Activated CD4-positive, alpha-beta T cell treated with anti-CD3 and anti-CD28 coated beads for 4 hours (primary cell): ENCODE measurements at places on chromosomes 12 and 14.

DNA sequence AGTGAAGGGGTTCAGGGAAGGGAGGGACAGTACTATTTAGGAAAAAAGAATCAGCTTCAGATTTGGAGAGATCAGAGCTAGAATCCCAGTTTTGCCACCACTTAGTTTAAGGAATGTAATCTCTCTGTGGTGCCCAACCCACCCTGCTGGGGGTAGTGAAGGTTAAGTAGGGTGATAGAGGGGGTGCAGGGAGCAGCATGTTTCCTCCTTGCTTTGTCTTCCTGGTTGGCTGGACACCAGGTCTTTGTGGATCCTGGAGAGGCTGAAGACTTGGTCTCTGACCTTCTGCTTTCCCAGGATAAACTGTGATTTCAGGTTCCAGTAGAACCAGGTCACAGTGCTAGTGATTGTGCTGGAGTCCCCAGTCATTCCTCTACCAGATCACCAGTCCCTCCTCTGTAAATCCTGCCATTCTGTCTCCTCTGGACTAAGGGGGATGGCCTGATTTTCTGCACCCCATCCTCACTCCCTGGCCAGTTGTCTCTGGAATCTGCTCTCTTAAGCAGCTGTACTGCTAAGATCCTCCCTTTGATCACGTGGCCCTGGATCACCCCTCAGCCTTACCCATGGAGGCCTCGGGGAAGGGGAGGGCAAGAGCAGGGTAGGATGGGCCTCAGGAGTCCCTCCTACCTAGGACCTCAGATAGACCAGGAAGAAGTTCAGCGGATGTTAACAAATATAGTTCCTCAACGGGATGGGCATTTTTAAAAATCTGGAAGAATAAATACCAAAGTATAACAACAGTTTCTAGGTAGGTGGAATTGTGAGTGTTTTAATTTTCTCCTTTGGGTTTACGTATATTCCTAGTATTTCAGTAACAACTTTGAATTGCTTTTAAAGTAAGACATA, 3.1 kb downstream of the MAP3K12 start:
- no peak for DNase-seq

- no peak for DNase-seq
Measured at GRCh38 chr14:104521816-104522745, 57.5 kb upstream of the C14orf180 start.

DNA sequence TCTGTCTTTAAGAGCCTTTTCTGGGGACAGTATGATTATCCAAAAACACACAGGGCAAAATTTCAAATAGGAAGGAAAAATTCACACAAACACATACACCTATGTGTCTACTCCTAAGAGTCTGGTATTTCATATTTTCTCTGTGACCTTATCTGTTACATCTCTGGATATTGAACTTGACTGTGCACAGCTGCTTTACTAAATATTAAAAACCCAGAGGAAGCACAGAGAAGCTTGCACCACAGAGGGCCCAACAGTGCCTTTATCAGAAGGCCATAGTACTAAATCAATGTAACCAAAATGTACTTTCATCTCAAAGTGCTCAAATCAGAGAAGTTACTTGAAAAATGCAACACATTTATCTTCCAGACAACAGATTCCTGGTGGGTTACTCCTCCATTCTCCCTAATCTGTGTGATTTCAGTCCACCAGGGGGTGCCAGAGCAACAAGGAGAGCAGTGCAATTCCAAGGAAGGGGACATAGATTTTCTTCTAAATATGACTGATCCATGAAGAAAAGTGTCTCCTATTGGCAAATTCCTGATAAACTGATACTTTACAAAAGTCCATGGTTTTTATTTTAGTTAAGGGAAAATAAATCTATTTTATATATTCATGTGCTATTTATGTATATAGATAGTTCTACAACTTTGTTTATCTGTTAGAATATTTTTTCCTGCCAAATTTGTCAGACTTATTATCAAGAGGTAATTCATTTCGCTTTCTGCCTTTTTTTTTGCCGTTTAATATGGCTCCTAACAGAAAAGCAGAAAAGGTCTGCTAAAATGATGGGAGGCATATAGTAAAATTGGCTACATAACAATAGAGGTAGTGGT, 617.6 kb downstream of the LRFN5 start:
- no peak for DNase-seq

GRCh38 chr12:54370171-54370730, 6.0 kb upstream of the GPR84 start:
- DNase-seq = no peak

DNA sequence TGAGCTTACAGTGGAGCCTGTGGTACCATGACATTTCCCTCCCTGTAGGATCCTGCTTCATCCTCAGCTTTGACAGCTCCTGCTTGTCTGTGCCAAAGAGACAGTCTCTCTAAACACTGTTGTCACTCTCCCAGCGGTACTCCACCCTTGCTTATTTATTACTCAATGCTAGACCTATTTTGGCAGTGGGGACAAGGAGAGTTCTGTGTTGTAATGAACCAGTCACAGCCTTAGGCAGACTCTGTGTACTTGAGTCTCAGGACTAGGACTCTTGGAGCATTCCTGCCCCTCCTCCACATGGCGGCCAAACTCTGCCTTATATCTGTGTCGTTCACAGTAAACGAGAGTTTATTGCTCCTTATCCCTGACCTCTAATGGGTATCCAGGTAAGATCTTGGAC, 70.9 kb downstream of the PIK3C2G start:
- DNase-seq = no peak

GRCh38 chr12:6274231-6275221, 36.0 kb upstream of the PLEKHG6 start:
- DNase-seq = no peak

GRCh38 chr12:11133162-11133561, 1.3 kb downstream of the TAS2R30 start:
- no peak for DNase-seq

DNA sequence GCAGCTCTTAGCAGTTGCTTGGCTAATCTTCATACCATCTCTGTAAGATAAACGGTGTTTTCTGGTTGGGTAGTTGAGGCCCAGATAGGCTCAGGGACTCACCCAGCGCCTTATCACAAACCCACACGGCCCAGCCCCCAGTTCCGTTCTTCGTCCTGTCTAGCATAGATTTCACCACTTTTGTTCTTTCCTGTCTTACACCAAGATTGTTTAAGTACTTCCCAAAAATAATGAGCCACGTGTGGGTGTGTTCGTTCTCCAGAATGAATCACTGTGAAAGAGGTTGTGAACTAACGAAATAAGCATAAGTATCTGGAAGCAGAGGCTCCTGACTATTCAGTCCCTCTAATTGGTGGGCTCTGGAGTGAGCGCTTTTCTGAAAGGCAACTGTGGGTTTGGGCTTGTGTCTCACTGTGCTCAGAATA, 21.4 kb downstream of the ACVR1B start:
- peak; percentile 38 for DNase-seq

DNA sequence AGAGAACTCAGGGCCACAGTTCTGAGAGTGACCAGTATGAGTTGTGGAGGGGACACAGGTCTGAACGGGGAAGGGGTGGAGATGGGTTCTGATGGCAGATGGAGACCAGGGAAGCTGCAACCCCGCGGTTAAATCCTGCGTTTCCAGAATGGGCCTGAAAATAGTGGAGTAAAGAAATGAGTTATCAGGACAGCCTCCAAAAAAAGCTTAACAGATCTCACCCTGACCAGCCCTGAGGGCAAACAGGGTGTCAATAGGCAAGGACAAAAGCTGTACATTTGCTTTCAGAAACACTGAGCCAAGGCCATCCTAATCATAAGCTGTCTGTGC, 555 bp upstream of the RTN1 start:
- no peak for DNase-seq

DNA sequence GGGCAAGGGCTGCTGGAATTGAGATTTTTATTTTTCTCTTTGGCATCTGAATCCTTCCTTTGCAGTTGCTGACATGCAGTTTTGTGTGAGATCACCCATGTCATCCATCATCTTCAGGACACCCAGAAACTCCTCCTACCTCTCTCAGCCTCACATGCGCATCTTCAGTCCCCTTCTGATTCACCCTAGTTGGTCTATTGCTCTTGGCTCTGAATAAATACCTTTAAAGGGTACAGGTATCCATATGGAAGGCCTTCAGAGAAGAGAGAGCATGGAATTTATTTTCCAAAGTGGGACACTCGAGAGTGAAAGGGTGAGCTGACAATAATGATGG, 41.8 kb downstream of the NTF3 start:
- DNase-seq = no peak

DNA sequence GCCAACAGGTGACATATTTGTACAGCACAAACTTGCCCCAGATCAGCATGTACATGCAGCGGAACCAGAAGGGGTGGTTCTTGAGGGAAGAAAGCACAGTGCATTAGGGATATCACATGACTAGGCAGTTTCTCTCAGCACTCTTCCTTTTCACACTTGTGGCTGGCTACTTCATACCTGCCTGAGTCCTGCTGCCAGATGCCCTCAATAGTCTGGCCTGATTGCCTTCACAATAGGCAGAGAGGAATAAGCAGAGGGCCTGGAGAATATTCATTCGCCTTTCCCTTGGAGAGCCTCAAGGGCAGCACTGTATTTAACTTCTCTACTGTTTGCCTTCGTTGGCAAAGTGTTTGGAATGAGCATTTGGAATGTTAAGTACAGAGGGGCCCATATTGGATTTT, 7.9 kb downstream of the EMG1 start:
- DNase-seq = no peak

DNA sequence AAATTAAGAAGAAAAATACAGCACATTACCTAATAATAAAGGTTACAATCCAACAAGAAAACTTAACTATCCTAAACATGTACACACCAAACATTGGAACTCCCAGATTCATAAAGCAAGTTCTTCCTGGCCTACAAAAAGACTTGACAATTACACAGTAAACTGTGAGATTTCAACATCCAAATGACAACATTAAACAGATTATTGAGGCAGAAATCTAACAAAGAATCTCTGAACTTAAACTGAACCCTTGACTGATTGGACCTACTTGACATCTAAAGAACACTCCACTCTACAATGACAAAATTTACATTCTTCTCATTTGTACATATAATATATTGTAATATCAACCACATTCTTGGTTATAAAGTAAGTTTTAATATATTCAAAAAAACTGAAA, 1341.3 kb downstream of the LRFN5 start:
- DNase-seq = no peak

DNA sequence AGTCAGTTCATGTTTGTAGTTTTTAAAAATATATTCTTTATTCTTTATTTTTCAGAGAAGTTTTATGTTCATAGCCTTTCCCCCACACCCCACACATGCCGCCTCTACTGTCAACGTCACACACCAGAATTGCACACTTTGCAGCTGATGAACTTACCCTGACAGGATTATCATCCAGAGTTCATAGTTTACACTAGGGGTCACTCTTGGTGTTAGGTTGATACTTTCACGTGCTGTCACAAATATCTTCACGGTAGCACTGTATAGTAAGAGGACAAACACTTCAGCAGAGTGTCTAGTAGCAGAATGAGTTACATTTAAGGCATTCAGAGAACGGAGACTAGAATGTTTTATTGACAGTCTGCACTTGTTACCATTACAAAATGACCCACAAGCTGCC, 5.1 kb downstream of the DPPA3 start:
- DNase-seq = no peak

DNA sequence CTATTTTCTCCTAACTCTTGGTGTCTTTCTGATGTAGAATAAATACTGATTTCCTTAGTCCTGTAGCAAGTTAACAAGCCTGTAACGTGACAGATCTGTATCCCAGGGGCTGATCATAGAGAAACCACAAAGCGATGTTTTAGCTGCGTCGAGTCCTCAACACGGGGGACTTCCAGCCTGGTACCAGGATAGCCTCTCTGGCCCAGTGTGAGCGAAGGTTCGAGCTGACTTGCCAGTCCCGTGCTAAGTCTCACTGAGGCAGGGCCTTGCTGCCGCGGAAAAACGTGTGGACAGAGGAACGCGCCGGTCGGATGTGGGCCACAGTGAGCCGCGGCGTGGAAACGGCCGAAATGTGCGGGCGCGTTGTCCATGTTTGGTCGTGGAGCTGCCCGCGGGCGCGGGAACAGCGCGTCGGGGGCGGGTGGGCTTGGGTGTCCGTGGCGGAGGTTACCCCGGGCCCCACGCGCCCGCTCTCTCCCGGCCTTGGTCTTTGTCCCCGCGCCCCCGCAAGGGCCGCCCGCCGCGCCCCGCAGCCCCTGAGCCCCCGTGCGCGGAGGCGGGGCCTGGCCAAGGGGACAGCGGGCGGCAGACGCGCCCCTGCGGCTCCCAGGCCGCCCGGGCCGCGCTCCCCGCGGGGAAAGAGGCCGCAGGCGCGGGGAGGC, 531 bp upstream of the EML1 start:
- DNase-seq = no peak

GRCh38 chr12:107917912-107918800, 143.7 kb downstream of the ASCL4 start:
- no peak for DNase-seq

DNA sequence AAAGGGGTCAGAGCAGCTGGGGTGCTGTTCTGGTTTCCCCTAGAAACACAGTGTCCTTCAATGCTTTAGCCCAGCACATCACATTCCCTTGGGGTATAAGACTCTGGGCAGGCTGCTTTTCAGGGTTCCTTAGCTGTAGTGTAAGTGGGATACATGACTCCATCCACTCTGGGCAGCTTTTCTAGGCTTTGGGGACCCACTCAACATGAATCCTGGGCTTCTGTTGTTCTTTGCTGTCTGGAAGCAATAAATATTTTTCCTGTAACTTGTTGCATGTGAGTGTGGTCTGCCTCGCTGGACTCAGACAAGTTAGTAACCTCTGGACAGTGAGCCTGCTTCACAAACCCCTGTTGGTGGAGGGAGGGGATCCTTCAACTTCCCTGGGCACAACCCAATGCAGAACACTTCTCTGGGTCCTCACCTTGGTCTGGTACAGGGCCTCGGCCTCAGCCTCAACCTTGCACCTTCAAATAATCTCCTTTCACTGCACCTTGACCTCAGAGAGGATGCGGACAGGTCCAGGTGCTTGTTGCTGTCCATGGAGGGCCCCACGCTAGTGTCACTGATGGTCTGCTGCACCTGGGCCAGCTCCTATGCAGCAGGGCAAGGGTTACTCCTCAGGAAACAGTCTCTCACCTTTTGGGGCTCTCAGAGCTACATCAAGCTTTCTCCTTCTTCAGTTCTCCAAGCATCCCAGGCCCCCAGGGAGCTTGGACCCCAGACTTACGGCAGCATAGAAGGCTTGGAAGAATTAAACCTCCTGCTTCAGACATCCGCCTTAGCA, 13.5 kb upstream of the KRT73 start:
- no peak for DNase-seq

GRCh38 chr12:3220382-3221321, 143.5 kb downstream of the TSPAN9 start:
- DNase-seq = no peak

DNA sequence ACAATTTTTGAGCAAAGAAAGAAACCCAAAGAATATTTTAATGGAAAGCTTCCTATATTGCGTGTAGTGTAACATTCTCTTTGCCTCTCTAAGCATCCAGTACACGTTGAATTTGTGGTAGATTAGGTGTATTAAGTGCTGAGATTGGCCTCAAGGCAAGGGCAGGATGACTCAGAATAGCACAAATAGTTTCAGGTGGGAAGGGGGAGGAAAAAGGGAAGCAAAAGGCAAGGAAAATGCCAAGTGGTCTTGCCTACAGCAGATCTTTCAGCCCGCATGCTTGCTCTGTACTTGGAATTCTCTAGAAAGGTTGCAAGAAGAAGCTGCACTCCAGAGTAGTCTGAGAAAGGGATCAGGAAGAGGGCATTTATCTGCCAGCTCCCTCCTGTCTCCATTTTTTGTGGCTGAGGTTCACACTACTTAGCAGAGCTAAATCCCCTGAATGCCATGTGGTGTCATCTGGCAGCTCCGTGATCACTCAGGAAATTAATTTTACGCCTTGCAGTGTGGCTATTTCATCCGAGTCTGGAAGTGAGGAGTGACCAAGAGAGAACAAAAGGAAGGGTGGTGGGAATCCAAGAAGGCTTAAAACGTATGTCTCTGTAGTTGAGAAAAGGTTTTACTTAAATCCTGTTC, 28.5 kb downstream of the CDKN1B start:
- DNase-seq = no peak
